ENCODE measurements at places on chromosomes 11 and 22. TPM values are rescaled to one million over a fixed set of nuclear protein-coding genes. Genes with fewer than 3 reads are reported as not detected.

DNA sequence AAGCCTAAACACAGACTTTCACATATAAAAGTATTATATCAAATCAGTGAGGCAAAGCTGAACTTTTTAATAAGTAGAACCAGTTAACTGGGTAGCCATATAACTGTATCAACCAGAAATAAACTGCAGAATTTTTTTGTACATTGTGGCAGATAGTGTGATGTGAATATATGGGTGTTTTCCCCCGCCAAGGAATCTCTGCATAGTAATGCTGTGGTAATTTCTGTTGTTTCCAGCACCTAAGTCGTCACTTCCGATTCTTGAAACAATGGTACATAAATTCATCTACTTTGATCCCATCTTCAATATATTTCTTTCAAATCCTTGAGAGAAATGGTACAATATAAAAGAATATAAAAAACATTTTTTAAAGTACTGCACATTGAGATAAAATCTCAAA lies 39.6 kb downstream of the NARS2 start:
- no peaks in the 10 kb centered on the region for H3K36me3 ChIP-seq
- H3K27me3 ChIP-seq, result no peaks in the 10 kb centered on the region
- no peak for DNase-seq
- no peaks in the 10 kb centered on the region for H3K4me1 ChIP-seq
- H3K4me3 ChIP-seq, result no peak overlapping the region

DNA sequence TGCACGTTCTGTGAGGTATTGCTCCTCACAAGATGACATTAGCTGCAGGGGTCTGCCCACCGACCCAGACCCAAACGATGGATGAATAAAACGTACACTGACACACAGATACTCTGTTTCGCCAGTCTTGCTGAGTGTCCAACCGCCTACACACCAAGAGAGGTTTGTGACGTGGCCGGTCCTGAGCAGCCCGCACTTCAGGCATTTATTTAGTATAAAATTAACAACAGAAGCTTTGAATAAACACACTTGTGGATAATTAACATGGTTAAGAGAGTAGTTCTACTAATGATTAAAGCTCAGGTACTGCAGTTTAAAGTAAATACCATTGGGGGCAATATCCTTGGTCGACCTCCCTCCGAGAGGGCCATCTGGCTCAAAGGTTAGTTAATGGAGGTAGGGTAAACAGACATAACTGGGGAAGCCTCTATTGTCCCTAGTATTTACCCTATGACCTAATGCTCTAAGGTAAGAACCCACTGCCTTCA lies 75.7 kb downstream of the CCDC83 start:
- H3K36me3 ChIP-seq, result no peaks in the 10 kb centered on the region
- no peaks in the 10 kb centered on the region for H3K4me1 ChIP-seq
- no peak overlapping the region for H3K27ac ChIP-seq
- no peak for DNase-seq
- no peak overlapping the region for H3K4me3 ChIP-seq

GRCh38 chr22:36763576-36763975 lies 12.3 kb downstream of the IFT27 start:
- no peak overlapping the region for H3K4me3 ChIP-seq
- no peaks in the 10 kb centered on the region for H3K4me1 ChIP-seq
- H3K27me3 ChIP-seq, result no peaks in the 10 kb centered on the region
- no peaks in the 10 kb centered on the region for H3K36me3 ChIP-seq

GRCh38 chr22:28068826-28069225 lies 149.8 kb upstream of the PITPNB start:
- H3K4me1 ChIP-seq, result no peaks in the 10 kb centered on the region
- H3K4me3 ChIP-seq, result no peak overlapping the region
- no peak overlapping the region for H3K27ac ChIP-seq
- H3K27me3 ChIP-seq, result no peaks in the 10 kb centered on the region

GRCh38 chr11:115060840-115061239 lies 382.5 kb downstream of the NXPE2 start:
- H3K36me3 ChIP-seq, result no peaks in the 10 kb centered on the region
- DNase-seq, result no peak
- no peak overlapping the region for H3K27ac ChIP-seq
- no peaks in the 10 kb centered on the region for H3K27me3 ChIP-seq
- H3K4me3 ChIP-seq, result no peak overlapping the region
- no peaks in the 10 kb centered on the region for H3K4me1 ChIP-seq

DNA sequence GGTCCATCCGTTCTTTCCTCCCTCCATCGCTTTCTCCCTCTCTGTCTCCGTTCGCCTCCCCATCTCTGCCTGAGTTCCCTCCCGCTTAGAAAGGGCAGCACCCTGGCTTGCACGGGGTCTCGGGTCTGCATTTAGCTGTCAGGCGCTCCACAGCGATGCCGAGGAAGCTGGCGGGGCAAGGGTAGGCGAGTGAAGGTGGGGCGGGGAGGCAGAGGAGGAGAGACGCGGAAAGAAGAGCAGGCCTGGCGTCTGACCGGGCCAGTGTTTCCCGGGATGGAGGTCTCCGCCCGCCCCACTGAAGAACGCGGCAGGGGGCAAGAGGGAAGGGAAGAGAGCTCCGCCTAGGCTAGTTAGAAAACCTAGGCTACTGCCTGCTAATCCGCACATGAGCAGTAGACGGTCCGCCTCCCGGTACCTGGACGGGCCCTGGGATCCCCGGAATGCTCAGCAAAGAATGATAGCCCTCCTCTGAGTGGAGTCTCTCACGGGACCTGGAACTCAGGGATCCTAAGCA lies 3922.5 kb upstream of the OR11H1 start:
- no peaks in the 10 kb centered on the region for H3K27me3 ChIP-seq
- no peaks in the 10 kb centered on the region for H3K36me3 ChIP-seq
- no peak overlapping the region for H3K4me3 ChIP-seq
- no peak for DNase-seq
- H3K27ac ChIP-seq, result no peak overlapping the region

DNA sequence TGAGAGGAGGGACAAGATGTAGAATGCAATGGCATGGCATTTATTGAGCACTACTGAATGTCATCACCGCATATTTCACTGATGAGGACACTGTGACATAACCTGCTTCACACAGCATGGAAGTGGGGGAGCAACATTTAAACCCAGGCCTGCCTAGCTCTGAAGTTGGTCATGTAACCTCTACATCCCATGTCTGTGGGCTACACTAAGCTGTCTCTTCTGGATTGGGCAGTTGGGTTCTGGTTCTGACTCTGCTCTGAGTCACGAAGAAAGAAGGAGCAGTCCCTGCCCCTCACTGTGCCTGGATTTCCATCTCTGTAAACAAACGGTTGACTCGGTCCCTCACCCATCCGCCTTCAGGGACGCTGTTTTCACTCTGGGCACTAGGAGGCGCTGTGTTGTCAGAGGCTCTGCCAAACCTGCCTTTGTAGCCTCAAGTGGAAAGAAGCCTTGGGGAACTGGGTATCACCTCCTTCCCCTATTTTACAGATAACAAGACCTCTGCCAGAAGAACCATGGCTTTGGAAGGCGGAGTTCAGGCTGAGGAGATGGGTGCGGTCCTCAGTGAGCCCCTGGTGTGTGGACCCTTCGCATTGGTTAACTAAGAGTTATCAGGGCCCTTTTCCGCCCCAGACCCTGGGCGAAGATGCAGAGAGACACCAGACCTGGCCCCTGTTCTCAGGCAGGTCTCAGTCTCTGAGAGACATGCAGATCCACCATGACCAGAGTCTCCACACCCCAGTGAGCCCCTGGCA lies 12.7 kb upstream of the ARHGEF17 start:
- no peak overlapping the region for H3K27ac ChIP-seq
- H3K4me1 ChIP-seq, result peaks cover 2% of the 10 kb centered on the region
- no peaks in the 10 kb centered on the region for H3K27me3 ChIP-seq
- no peak overlapping the region for H3K4me3 ChIP-seq
- peak; percentile 77 for DNase-seq

- H3K36me3 ChIP-seq, result peaks cover 3% of the 10 kb centered on the region
- H3K27ac ChIP-seq, result no peak overlapping the region
- peaks cover 10% of the 10 kb centered on the region for H3K4me1 ChIP-seq
- no peaks in the 10 kb centered on the region for H3K27me3 ChIP-seq
Measured at GRCh38 chr11:77771135-77771534, 49.4 kb downstream of the RSF1 start.

GRCh38 chr22:38162881-38163843 lies 18.5 kb downstream of the PLA2G6 start:
- no peak overlapping the region for H3K4me3 ChIP-seq
- no peak overlapping the region for H3K27ac ChIP-seq
- H3K27me3 ChIP-seq, result no peaks in the 10 kb centered on the region
- peaks cover 8% of the 10 kb centered on the region for H3K4me1 ChIP-seq
- no peak for DNase-seq

- no peaks in the 10 kb centered on the region for H3K27me3 ChIP-seq
- H3K4me1 ChIP-seq, result no peaks in the 10 kb centered on the region
- H3K27ac ChIP-seq, result no peak overlapping the region
- H3K4me3 ChIP-seq, result no peak overlapping the region
- no peaks in the 10 kb centered on the region for H3K36me3 ChIP-seq
- DNase-seq, result no peak
Measured at GRCh38 chr11:115244296-115244695, 259.9 kb downstream of the CADM1 start.

GRCh38 chr11:77201370-77201769 lies 73.3 kb downstream of the MYO7A start:
- no peaks in the 10 kb centered on the region for H3K4me1 ChIP-seq
- H3K27ac ChIP-seq, result no peak overlapping the region
- no peaks in the 10 kb centered on the region for H3K36me3 ChIP-seq
- no peaks in the 10 kb centered on the region for H3K27me3 ChIP-seq
- no peak overlapping the region for H3K4me3 ChIP-seq

DNA sequence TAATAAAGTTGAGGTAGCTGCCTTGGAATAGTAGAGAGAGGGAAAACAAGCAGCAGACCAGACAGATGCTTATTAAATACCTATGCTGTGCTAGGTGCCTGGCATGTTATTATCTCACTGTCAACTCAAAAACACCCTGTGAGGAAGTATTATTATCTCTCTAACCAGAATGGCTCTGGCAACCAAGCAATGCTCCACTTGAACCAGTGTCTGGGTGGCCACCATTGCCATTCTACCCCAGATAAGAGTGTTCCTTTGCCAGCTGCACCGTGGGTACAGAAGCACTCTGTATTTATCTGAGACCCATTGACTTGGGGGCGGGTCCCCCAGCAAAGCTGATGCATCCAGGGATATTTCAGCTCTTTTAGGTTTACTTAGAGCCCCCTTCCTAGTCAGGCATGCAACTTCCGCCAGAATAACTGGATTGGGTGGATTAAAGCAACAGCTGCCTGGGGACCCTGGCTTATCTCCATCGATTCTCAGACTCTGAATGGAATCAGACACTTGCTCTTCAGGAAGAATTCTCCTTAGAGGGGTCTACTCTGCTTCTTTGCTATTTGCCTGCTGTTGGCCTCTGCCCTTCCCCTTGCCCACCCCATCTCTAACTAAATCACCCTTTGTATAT lies 49.1 kb downstream of the RCN1 start:
- peaks cover 14% of the 10 kb centered on the region for H3K4me1 ChIP-seq
- no peak overlapping the region for H3K27ac ChIP-seq
- no peaks in the 10 kb centered on the region for H3K27me3 ChIP-seq
- DNase-seq, result no peak

DNA sequence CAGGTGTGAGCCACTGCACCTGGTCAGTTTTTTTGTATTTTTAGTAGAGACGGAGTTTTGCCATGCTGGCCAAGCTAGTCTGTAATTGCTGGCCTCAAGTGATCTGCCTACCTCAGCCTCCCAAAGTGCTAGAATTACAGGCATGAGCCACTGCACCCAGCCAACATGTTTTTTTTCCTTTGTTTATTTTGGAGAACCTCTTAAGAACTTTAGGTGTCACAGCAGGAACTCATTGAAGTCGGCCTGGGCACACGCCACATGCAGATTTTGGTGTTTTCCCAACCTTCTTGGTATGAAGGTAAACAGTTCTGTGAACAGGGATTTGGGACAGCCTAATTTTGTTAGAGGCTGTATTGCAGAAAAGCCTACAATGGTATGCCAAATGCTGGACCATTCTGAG lies 9.4 kb downstream of the DIXDC1 start:
- no peaks in the 10 kb centered on the region for H3K27me3 ChIP-seq
- DNase-seq, result peak; percentile 57
- no peaks in the 10 kb centered on the region for H3K36me3 ChIP-seq
- peak overlapping the region; percentile 40 for H3K27ac ChIP-seq
- peaks cover 43% of the 10 kb centered on the region for H3K4me1 ChIP-seq
- H3K4me3 ChIP-seq, result no peak overlapping the region

- peak overlapping the region; percentile 53 for H3K27ac ChIP-seq
- peaks cover 23% of the 10 kb centered on the region for H3K4me1 ChIP-seq
- H3K36me3 ChIP-seq, result no peaks in the 10 kb centered on the region
- DNase-seq, result no peak
- no peak overlapping the region for H3K4me3 ChIP-seq
Measured at GRCh38 chr11:73186294-73186850, 31.7 kb upstream of the P2RY2 start.

DNA sequence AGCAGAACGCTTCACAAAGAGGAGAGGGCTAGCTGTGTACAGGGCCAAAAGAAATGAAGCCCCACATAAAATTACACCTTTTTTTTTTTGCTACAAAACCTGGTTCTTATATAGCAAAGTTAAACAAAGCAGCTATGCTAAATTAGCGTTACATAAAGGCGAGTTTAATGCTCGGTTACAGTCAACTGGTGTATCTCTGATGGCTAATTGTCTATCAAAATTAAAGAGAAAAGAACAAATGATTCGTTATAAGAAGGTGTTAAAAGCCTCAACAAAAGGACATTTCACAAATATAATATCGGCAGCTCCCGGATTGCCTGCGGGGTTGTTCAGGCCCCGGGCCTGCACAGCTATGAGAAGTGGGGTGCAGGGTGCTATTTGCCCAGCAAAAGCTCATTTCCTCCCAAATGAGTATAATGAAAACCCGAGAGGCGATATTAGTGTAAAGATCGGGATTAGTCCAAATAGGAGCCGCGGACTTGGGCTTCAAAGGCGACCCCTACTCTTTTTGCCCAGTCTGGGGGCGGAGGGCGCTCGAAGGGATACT lies 13.3 kb upstream of the PAX6 start:
- no peak overlapping the region for H3K27ac ChIP-seq
- DNase-seq, result no peak
- peaks cover 100% of the 10 kb centered on the region for H3K27me3 ChIP-seq
- peaks cover 3% of the 10 kb centered on the region for H3K4me1 ChIP-seq
- H3K36me3 ChIP-seq, result no peaks in the 10 kb centered on the region

DNA sequence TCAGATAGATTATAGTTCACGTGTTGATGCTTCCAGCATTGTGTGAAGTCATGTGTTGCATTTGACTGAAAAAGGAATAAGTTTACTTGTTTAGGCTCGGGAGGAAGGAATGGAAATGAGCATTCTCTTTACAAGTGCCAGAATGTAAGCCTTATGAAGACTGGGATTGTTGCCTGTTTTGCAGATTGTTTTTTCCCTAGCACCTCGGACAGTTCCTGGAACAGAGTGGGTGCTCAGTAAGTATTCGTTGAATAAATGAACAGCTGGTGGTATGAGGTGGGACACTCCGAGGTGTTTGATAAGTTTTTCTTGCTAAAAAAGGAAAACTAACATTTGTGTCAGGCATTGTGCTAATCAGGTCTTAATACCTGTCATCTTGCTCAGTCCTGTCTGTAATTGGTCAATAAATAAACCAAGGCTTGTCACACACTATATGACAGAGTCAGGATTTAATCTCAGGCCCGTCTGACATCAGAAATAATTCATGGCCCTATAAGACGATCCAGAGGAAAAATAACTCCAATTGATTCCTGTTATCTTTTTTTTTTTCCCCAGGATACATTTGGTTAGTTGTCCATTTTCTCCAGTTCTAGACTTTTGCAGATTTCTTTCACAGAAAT lies 304.7 kb downstream of the NELL1 start:
- DNase-seq, result no peak
- no peak overlapping the region for H3K4me3 ChIP-seq
- no peaks in the 10 kb centered on the region for H3K27me3 ChIP-seq
- no peak overlapping the region for H3K27ac ChIP-seq
- no peaks in the 10 kb centered on the region for H3K36me3 ChIP-seq

The VSIG10L2 gene
- total RNA-seq, result not detected

The CHADL gene
- total RNA-seq, result 2.1 TPM

The NXPE1 gene
- total RNA-seq, result not detected

The OR1S1 gene
- not detected for total RNA-seq

The STK33 gene
- total RNA-seq, result 3.4 TPM

The PRG3 gene
- total RNA-seq, result not detected

The CLDN5 gene
- total RNA-seq, result 198 TPM

The TMEM80 gene
- 24.1 TPM for total RNA-seq

The NTM gene
- 1.0 TPM for total RNA-seq

The OR51G2 gene
- total RNA-seq, result not detected

All from endothelial cell of umbilical vein (primary cell).